ENCODE measurements at places on chromosomes 1 and 21.

DNA sequence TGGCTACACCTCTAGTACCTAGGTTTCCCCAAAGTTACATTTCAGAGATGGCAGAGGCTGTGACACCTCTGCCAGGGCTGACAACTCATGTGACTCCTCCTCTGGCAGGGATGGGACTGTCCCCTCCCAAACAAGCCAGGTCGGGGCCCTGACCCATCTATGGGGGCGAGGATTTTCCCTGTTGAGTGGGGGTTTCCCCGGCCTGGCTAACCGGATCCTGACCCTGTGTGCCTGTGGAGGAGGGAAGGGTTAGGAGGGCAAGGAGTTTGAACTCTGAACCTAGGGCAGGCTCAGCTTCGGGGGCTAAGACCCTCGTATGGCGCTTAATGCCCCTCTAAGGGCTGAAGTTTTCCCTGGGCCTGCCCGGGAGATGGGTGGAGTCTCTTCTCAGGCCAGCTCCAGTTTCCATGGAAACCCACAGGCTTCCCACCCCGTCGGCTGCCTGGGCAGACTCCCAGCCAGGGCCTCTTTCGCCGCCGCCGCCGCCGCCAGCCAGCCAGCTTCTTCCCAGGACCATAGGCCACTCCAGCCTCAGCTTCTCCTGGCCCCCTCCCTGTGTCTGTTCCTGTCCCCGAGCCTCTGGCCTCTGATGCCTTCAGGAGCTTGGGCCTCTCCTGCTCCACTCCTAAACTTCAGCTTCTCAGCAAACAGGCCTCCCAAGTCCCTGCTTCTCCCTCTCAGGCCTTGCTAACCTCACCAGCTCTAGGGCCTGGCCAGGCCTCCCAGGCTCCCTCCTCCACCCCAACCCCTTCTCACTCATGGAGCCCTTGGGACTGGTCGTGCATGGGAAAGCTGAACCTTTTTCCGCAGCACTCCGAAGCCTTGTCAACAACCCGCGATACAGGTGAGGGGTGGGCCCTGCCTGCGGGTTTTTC lies at the start of gene BTBD19:
Gene BTBD19 (plus strand): TSS at position 461 of the 875 bp plus-strand sequence. CDS start 298 bp downstream, at position 759.
- peak; percentile 26 for DNase-seq

- peak; percentile 94 for DNase-seq
Observed at GRCh38 chr1:198681831-198682759, 43.3 kb downstream of the PTPRC start.

DNA sequence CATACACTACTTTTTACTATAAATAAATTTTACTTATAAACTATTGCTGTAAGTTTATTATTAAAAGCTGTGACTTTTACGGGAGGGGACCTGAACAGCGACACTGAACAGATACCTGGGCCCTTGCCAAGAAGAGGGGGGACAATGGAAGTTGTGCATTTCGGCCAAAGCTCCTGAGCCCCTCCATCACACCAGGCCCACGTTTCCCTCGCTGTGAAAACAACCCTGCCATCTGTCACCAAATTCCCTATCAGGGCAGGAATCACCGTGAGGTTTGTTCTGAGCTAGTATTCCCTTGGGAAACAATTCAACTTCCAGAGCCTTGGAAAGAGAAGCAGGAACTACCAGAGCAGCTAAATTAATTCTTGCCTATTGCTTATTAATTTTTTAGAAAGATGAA lies 37.0 kb downstream of the VTCN1 start:
- no peak for DNase-seq

GRCh38 chr1:188941986-188942385 lies 1535.7 kb downstream of the BRINP3 start:
- DNase-seq: no peak

GRCh38 chr1:203461717-203462116 lies 13.9 kb upstream of the PRELP start:
- no peak for DNase-seq

- DNase-seq: no peak
Observed at GRCh38 chr1:40847023-40847745, 15.0 kb downstream of the CITED4 start.

DNA sequence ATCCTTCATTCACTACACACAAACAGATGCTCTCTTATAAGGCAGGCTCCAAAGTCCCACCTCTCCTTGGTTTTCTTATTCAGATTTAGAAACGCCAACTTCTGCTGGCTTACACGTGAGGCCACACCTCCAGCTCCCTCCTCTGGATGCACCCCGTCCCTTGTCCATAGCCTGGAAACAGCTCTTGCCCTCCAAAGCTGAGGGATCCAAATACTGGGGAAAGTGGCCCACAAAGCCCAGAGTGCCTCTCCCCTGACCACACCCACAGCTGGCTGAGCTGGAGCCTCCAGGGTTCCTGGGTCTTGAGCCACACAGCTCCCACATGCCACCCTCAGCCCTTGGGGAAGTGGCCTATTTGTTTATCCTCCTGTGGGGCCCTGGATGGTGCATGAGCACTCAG lies 4.5 kb downstream of the LAD1 start:
- no peak for DNase-seq

GRCh38 chr1:160722726-160723125 lies 11.1 kb upstream of the CD48 start:
- no peak for DNase-seq

GRCh38 chr1:243267914-243268653 lies 12.2 kb downstream of the SDCCAG8 start:
- no peak for DNase-seq

GRCh38 chr1:81391125-81391828 lies 409.5 kb upstream of the ADGRL2 start:
- no peak for DNase-seq

DNA sequence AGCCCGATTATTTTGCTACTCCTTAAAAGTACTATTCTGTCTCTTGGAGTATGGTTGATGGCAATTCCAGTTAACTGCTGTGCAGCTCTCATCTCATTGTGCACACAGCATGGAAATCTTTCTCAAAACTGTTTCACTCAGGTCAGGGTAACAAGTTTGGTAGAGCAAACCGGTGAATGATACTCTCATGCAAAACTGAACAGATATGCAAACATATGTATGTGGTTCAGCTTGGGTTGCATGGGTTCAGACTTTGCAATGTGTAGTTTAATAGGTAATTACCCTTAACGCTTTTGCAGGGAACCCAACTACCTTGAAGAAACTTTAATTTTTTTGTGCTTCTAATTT lies 2.2 kb downstream of the GADD45A start:
- DNase-seq: no peak

DNA sequence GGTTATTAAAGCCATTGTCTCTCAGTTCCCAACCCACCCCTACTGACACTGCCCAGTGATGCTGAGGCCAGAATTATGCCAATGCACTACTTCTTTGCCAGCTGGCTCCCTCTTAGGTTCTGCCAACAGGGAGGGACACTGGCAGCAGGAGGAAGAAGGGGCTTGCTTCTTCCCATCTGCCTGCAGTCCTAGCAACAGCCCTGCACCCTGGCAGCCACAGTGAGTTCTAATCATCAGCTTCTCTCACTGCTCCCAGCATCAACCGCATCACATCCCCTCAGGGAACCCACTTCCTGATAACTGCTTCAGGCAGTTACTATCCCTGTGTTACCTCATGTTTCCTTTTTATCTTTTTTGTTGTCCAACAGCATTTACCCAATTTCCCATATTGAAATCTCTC lies 86.2 kb downstream of the UBR4 start:
- DNase-seq: peak; percentile 17

- DNase-seq: no peak
Observed at GRCh38 chr1:48898894-48899293, 122.2 kb upstream of the BEND5 start.

- no peak for DNase-seq
Observed at GRCh38 chr1:13583966-13584791, 547 bp downstream of the PDPN start.

GRCh38 chr21:44697811-44698734 lies 1.1 kb downstream of the KRTAP10-12 start:
- DNase-seq: no peak

GRCh38 chr1:246564839-246565750 lies 966 bp downstream of the TFB2M start:
- no peak for DNase-seq

GRCh38 chr1:111736548-111737215 lies 2.5 kb downstream of the INKA2 start:
- DNase-seq: no peak

GRCh38 chr1:205466595-205467220 lies 10.9 kb upstream of the BLACAT1 start:
- DNase-seq: no peak

DNA sequence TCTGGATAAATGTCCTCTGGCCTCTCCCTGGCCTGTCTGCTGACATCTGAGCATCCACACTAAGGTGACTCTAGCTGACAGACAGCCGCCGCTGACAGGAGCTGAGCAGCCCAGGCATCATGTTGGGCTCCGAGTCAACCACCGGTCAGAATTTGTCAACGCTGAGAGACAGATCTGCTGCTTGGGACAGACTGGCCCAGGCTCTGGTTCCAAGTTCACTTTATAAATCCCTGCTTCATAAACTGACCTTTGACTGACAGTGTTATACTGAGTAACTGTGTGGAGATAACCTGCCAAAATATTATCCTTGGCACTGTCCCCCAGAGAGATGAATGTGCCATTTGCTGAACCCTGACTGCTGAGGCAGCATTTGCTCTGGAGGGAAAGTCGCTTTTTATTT lies 616.7 kb downstream of the NPHP4 start:
- DNase-seq: no peak

GRCh38 chr1:225156254-225156653 lies 226.8 kb downstream of the DNAH14 start:
- DNase-seq: no peak

GRCh38 chr1:105072850-105073249 lies 1323.2 kb downstream of the AMY1C start:
- no peak for DNase-seq

GRCh38 chr1:165823552-165824268 lies 3.7 kb upstream of the UCK2 start:
- DNase-seq: no peak

DNA sequence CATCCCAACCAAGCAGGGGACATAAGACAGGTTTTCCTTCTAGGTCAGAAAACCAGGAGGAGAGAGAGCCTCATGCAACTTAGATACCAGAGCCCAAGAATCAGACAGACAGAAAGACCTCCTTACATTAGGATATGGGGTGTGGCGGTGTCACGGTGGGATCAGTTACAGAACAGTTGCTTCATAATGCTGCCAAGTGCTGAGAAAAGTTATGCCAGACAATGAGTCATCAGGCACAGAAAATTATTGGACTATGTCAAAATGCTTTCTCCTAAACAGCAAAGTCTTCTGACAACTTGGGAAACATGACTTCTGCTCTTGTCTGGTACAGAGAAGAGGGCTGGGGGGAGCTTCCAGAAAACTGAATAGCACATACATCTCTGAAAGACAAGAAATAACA lies 1120.2 kb upstream of the TMPRSS15 start:
- DNase-seq: no peak

GRCh38 chr1:175297291-175297690 lies 104.7 kb upstream of the KIAA0040 start:
- peak; percentile 50 for DNase-seq

DNA sequence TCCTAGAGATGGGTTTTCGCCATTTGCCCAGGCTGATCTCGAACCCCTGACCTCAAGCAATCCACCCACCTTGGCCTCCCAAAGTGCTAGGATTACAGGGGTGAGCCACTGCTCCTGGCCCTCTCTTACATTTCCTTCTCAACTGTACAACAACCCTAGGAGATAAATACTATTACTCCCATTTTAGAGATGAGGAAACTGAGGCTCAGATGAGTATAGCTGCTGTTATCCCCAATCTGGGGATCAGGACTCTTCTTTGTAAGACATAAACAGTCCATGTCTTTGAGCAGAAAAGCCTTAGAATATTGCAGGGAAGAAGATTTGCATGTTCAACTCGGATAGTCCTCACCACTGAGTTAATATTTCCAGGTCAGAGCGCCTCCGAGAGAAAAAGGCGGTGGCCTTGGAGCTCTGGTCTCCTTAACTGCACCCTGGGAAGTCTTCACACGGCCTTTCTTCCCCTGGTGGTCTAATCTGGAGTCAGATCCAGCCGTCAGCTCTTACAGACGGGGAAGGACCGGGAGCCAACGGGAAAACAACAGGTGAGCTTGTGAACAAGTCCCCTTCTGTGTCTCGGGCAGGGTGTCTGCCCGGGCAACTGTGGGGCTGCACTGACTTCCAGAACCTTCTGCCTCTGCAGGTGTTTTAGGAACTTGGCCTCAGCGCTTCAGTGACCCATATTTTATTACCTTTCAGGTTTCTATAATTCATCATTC lies 5.9 kb upstream of the OLIG1 start:
- DNase-seq: no peak

DNA sequence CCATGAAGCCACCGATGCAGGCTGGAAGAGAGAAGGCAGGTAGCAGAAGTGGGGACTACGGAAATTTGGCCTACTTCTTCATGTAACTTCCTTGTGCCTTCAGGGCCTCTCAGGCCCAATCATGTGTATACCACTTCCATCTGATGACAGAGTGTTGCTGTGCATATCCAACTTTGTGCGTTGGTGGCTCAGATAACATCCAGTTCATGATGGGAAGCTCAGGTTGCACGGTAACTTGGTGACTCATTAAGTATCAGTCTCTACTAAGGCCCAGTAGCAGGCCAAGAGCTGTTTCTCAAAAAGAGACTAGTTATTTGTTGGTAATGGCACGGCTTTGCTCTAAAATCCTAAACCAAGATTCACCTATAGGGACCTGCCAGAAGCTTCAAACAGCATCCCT lies 117.6 kb downstream of the LTN1 start:
- no peak for DNase-seq

- no peak for DNase-seq
Observed at GRCh38 chr1:40976952-40977690, 2.4 kb upstream of the CTPS1 start.

DNA sequence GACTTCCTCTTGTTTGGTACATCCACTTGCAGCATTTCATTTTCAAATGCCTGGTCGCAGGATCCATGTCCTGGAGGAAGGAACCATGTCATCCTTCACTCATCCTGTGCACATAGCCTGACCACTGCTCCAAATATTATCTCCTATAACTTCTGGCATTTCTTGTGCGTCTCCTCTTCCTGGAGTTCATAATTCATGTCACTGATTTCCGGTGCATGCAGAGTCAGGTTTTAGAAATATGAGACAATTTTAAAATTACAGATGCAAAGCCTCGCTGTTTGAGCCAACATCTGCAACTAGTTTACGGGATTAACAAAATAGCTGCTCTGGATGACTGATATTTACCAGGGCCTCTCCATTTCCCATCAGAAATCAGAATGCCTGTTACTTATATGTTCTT lies 268.1 kb downstream of the DNM3 start:
- no peak for DNase-seq

- no peak for DNase-seq
Observed at GRCh38 chr1:159877695-159878444, 15.4 kb upstream of the VSIG8 start.

DNA sequence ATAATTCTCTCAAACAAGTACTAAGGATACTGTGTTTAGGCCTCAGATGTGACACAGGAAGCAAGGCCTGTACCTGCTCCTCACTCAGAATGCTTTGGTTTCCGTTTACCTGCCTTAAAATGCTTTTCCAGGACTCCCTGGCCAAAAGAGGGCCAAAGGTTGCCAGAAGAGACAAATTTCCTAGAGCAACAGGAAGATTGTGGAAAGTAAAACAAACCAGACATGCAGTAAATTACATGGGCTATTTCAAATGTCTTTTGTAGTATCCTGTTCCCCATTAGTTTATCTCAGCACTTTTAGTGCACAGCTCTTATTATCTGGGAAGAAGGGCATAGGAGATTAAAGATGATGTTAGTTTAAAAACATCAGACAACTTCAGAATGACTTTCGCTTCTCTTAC lies 280.0 kb downstream of the NFIA start:
- no peak for DNase-seq

- no peak for DNase-seq
Observed at GRCh38 chr21:38241029-38241740, 15.6 kb upstream of the KCNJ15 start.

- no peak for DNase-seq
Observed at GRCh38 chr1:157154291-157154690, 16.1 kb upstream of the ETV3 start.

- DNase-seq: no peak
Observed at GRCh38 chr1:205272536-205272935, 44.8 kb downstream of the TMCC2 start.

All from central memory CD4-positive, alpha-beta T cell (primary cell).